CD14-positive monocyte (primary cell): ENCODE measurements at places on chromosomes 4 and X.

- H3K4me1 ChIP-seq = no peaks in the 10 kb centered on the region
- H3K4me3 ChIP-seq = no peak overlapping the region
- H3K27me3 ChIP-seq = no peaks in the 10 kb centered on the region
- peaks cover 2% of the 10 kb centered on the region for H3K36me3 ChIP-seq
Observed at GRCh38 chrX:78019586-78020483, 50.4 kb upstream of the PGAM4 start.

GRCh38 chrX:19272452-19272851 is 71.3 kb upstream of the PDHA1 start:
- H3K36me3 ChIP-seq = no peaks in the 10 kb centered on the region
- H3K27ac ChIP-seq = no peak overlapping the region
- no peaks in the 10 kb centered on the region for H3K27me3 ChIP-seq
- DNase-seq = no peak
- H3K4me1 ChIP-seq = no peaks in the 10 kb centered on the region

DNA sequence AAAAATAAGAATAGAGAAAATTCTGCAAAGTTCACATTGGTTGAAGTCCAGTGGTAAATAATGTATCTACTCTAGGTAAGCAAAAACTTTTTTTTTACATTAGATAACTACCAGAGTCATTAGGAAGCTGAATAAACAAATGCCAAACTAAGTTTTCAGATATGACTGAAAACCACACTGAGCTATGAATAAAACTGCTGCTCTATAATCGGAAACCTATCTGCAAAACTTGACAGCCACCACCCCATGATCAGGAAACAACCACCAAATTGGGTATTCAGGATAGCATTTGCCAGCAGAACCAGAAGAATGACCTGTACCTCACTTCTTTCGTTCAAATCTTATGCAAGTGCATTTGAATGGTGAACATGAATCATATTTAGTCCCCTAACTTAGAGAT is 173.0 kb upstream of the TET2 start:
- H3K4me3 ChIP-seq = no peak overlapping the region
- H3K27me3 ChIP-seq = no peaks in the 10 kb centered on the region
- H3K27ac ChIP-seq = no peak overlapping the region
- no peak for DNase-seq
- H3K36me3 ChIP-seq = no peaks in the 10 kb centered on the region
- H3K4me1 ChIP-seq = peaks cover 19% of the 10 kb centered on the region

GRCh38 chr4:150217192-150217591 is 138.9 kb downstream of the DCLK2 start:
- H3K27me3 ChIP-seq = no peaks in the 10 kb centered on the region
- H3K4me3 ChIP-seq = no peak overlapping the region
- H3K27ac ChIP-seq = no peak overlapping the region
- DNase-seq = no peak
- H3K36me3 ChIP-seq = no peaks in the 10 kb centered on the region

- peak; percentile 39 for DNase-seq
- H3K4me3 ChIP-seq = peak overlapping the region; percentile 76
Observed at GRCh38 chr4:184648313-184649025, 778 bp downstream of the CASP3 start.

GRCh38 chr4:145482209-145483037 is 770 bp downstream of the SMAD1 start:
- peaks cover 33% of the 10 kb centered on the region for H3K4me1 ChIP-seq
- H3K27me3 ChIP-seq = no peaks in the 10 kb centered on the region
- peak overlapping the region; percentile 82 for H3K4me3 ChIP-seq
- peak; percentile 25 for DNase-seq
- no peaks in the 10 kb centered on the region for H3K36me3 ChIP-seq

DNA sequence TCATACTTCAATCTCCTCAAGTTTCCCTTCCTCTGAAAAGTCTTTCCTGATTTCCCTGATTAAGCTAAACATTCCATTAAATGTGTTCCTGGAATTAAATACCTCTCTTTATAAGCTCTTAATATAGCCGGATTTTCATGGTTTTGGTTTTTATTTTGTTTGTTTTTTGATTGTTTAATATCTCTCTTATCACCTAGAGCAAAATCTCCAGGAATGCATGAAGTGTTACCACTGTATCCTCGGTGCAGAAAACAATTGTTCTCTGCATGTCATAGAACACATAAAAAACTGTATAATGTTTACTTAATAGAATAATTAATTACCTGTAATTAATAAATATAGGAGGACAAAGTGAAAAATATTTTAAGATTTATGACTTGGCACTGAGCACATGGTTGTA is 86.2 kb downstream of the PCDH18 start:
- no peak for DNase-seq
- H3K36me3 ChIP-seq = no peaks in the 10 kb centered on the region
- no peak overlapping the region for H3K27ac ChIP-seq

DNA sequence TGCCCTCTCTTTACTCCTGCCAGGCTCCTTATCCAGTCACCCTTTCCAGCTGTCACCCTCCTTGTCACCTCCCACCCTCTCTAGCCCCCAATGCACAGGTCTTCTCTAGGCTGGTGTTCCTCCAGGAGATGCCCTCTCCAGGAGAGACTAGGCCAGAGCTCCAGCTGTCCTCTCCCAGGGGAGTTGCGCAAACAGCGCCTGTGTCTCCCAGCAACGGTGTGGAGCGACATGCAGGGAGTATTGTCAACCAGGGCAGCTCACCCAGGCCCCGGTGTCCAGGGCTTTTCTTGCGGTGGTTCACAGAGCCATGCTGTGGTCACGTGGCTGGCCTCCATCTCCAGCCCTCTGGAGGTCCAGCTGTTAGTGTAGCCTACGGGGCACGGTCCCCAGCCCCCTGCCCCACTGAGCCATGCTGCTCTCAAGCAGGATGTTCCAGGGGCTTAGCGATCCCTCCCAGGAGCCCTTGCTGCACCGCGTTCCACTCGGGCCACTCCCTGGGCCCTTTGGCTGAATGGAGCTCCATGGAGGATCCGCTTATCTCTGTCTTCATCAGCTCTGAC is 34.8 kb downstream of the CCNQ start:
- no peaks in the 10 kb centered on the region for H3K36me3 ChIP-seq
- DNase-seq = no peak
- H3K27ac ChIP-seq = no peak overlapping the region
- no peaks in the 10 kb centered on the region for H3K27me3 ChIP-seq
- peaks cover 21% of the 10 kb centered on the region for H3K4me1 ChIP-seq

DNA sequence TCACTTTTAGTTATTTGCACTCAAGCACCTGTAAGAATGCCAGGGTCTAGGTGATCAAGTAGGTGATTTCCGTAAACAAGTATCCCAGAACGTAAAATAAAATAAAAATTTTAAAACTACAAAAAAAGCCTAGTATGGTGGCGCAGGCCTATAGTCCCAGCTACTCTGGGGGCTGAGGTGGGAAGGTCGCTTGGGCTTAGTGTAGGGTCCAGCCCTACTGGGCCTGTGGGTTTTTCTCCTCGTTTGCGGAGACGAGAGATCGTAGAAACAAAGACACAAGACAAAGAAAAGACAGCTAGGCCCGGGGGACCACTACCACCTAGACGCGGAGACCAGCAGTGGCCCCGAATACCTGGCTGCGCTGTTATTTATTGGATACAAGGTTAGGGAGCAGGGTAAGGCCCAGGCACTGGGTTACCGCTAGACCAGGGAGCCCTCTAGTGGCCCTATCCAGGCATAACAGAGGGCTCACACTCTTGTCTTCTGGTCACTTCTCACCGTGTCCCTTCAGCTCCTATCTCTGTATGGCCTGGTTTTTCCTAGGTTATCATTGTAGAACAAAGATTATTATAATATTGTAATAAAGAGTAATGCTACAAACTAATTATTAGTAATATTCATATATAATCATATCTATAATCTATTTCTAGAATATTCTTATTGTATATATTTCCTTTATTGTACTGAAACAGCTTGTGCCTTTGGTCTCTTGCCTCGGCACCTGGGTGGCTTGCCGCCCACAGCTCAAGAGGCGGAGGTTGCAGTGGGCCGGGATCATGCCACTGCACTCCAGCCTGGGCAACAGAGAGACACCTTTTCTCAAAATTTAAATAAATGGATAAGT is 38.4 kb downstream of the SAGE1 start:
- no peaks in the 10 kb centered on the region for H3K27me3 ChIP-seq
- DNase-seq = no peak
- no peaks in the 10 kb centered on the region for H3K4me1 ChIP-seq

DNA sequence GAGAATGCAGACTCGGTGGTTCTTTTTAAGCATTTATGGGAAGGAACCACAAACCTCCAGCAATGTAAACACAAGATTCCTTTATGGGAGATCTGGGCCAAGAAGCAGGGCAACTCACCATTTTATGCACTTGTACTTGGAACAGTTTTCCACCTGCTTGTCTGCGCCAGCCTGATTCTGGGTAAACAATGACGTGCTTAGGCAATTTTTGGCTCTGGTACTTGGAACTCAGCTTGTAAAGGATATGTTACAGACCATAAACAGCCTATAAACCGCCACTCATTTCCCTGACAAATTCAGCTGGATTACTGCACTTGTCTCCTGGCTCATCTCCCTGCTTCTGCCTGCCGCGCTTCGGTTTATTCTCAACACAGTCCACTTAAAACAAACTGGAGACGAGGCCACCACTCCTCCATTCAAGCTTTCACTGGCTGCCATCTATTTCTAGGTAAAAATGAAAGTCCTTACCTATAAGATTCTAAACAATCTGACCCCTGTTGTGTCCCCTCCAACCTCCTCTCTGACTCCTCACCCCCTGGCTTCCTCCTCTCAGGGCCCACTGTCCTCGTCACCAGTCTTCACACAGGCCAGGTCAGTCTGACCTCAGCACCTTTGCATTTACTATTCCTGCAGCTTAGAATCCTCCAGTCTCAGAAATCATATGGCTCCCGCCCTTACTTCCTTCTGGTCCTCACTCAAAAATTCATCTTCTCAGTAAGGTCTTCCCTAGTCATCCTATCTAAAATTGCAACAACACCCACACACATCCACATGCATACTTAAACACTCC is 205.9 kb upstream of the GALNT7 start:
- no peaks in the 10 kb centered on the region for H3K4me1 ChIP-seq
- no peaks in the 10 kb centered on the region for H3K36me3 ChIP-seq
- no peaks in the 10 kb centered on the region for H3K27me3 ChIP-seq
- no peak overlapping the region for H3K27ac ChIP-seq

GRCh38 chr4:158299459-158300007 is 89.2 kb downstream of the TMEM144 start:
- H3K4me3 ChIP-seq = no peak overlapping the region
- no peaks in the 10 kb centered on the region for H3K27me3 ChIP-seq
- no peak overlapping the region for H3K27ac ChIP-seq

DNA sequence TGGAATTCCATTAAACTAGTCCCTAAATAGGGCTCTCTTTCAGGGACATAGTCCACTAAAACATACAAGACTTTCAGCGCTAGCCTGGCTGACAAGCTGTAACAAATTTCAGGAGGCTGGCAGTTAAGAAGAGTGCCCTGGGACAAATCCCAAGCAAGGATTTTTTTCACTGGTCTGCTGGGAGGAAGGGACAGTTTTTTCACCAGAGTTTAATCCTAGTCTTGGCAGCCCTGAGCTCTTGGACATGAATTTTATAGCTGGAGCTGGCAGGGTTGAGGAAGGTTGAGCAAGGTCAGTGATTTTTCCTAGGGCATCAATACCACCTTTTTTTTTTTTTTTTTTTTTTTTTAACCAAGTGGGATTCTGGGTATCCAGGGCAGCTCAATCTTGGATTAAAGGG is 184.4 kb downstream of the SH2D1A start:
- no peak overlapping the region for H3K4me3 ChIP-seq
- no peaks in the 10 kb centered on the region for H3K27me3 ChIP-seq
- DNase-seq = no peak
- no peaks in the 10 kb centered on the region for H3K36me3 ChIP-seq
- H3K4me1 ChIP-seq = no peaks in the 10 kb centered on the region

- H3K4me3 ChIP-seq = no peak overlapping the region
Observed at GRCh38 chrX:100864657-100865391, 9.3 kb downstream of the NOX1 start.

GRCh38 chr4:11338956-11339782 is 89.5 kb downstream of the HS3ST1 start:
- no peaks in the 10 kb centered on the region for H3K36me3 ChIP-seq
- DNase-seq = no peak
- H3K4me1 ChIP-seq = no peaks in the 10 kb centered on the region
- H3K27me3 ChIP-seq = no peaks in the 10 kb centered on the region
- no peak overlapping the region for H3K27ac ChIP-seq
- no peak overlapping the region for H3K4me3 ChIP-seq

DNA sequence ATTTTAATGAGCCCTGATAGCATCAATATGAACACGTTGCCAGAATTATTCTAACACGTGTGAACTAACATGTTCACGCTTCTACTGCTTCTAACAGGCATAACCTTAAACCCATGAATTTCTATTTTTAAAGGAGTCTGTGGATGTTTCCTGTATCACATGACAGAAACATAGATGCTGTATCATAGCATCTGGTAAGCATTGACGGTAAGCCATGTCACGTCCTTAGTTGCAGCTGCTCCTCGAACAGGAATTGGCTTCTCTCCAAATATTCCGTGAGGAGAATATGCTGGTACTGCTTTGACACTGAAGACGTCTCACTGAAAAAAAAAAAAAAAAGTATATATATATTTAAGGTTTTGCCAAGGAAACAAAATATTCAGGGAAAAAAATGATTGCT is 105.1 kb upstream of the MXRA5 start:
- no peaks in the 10 kb centered on the region for H3K27me3 ChIP-seq
- no peak for DNase-seq
- peaks cover 16% of the 10 kb centered on the region for H3K4me1 ChIP-seq
- no peak overlapping the region for H3K27ac ChIP-seq
- H3K36me3 ChIP-seq = no peaks in the 10 kb centered on the region
- no peak overlapping the region for H3K4me3 ChIP-seq

- H3K27ac ChIP-seq = no peak overlapping the region
- H3K4me3 ChIP-seq = peak overlapping the region; percentile 20
- DNase-seq = peak; percentile 42
- H3K27me3 ChIP-seq = no peaks in the 10 kb centered on the region
- peaks cover 19% of the 10 kb centered on the region for H3K4me1 ChIP-seq
- H3K36me3 ChIP-seq = no peaks in the 10 kb centered on the region
Observed at GRCh38 chrX:154123241-154124219, 20.5 kb upstream of the OPN1LW start.

GRCh38 chr4:158411269-158411668 is 110.4 kb upstream of the RXFP1 start:
- no peak overlapping the region for H3K27ac ChIP-seq
- no peaks in the 10 kb centered on the region for H3K4me1 ChIP-seq
- H3K36me3 ChIP-seq = no peaks in the 10 kb centered on the region
- H3K27me3 ChIP-seq = no peaks in the 10 kb centered on the region
- no peak for DNase-seq
- no peak overlapping the region for H3K4me3 ChIP-seq

- H3K4me3 ChIP-seq = no peak overlapping the region
- no peaks in the 10 kb centered on the region for H3K27me3 ChIP-seq
- no peak for DNase-seq
- peak overlapping the region; percentile 77 for H3K27ac ChIP-seq
Observed at GRCh38 chr4:47500776-47501175, 15.7 kb downstream of the ATP10D start.

DNA sequence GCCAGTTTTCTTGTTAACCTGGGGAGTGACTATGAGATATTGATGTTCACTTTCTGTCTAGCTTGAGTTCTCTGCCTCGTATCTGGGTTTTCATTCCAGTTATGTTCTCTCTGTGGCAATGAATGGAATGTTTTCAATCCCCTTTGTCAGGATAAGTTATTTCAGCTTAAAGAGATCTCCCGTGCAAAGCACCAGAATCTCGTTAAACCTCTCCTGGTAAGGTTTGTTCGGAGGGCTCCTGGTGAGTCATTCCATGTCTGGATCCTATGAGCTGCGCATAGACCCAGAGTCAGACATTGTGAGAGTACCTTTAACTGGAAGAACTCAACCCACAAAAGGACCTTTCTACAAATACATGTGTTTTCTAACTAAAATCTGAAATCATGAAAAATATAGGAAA is 51.0 kb downstream of the KDR start:
- DNase-seq = no peak
- no peak overlapping the region for H3K27ac ChIP-seq
- H3K4me1 ChIP-seq = no peaks in the 10 kb centered on the region
- H3K4me3 ChIP-seq = no peak overlapping the region
- H3K36me3 ChIP-seq = no peaks in the 10 kb centered on the region
- H3K27me3 ChIP-seq = no peaks in the 10 kb centered on the region
